Hypothalamus (tissue), 51 donors: ENCODE measurements at places on chromosomes 5 and 9.

DNA sequence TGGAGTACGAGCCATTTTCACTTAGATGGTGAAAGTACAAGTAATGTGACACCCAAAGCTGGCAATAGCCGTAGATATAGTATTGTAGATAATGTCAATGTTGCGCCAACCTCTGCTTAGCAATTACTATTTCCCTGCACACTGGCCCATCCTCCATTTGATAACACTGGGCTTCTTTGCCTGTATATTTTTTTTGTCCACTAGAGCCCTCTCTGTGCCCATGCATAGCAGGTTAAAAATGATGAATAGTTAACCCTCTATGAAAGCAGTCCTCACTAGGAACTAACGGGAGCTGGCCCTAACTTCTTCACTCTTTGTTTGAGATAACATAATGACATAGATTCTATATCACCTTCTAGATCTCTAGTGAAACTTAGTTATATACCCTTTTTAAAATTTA lies 416.8 kb downstream of the TUSC1 start:
- DNase-seq: no peak

DNA sequence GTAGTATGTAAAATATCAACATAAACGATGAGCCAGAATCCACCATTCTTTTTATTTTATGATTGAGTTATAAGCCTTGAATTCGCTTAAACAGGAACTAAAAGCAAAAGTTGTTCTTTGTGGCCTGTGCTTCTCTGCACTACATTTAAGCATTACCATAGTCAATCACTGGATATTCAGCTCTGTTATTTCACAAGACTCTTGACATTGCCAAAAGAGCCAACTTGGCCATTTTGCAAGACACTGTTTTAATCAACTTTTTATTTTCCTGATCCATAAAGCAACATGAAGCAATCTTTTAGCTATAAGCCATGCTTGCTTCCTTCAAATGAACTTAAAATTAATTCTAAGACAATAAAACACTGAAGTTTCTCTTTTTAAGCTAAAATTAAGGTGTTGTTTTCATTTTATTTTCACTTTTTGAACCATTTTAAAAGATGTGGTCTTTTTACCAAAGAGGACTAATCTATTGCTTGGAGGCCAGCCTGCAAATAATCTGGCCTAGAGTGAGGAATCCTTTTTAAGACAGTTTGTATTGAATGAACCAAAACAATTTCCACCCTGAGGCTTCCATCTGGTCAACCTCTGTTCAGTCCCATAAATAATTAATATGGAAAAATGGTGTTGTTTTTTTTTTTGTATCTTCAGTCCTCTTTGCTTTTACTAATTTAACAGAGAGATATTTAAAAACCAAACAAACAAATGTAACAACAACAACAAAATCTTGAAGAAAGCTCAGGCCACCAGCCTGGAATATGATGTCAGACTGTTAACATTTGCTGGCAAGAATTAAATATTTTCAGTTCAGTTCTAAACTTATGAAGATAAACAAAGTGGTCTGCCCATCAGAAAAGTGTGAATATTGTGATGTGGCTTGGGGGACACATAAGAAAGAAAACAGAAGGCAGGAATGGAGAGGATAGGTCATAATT lies 274.4 kb downstream of the MARCHF11 start:
- DNase-seq: no peak

GRCh38 chr5:155259648-155260047 lies 246.1 kb downstream of the KIF4B start:
- no peak for DNase-seq

GRCh38 chr5:26259081-26259480 lies 779.3 kb downstream of the CDH9 start:
- no peak for DNase-seq

GRCh38 chr5:161546095-161546469 lies 443 bp downstream of the GABRB2 start:
- DNase-seq: no peak

- no peak for DNase-seq
Measured at GRCh38 chr9:111915425-111915758, 18.8 kb downstream of the UGCG start.

DNA sequence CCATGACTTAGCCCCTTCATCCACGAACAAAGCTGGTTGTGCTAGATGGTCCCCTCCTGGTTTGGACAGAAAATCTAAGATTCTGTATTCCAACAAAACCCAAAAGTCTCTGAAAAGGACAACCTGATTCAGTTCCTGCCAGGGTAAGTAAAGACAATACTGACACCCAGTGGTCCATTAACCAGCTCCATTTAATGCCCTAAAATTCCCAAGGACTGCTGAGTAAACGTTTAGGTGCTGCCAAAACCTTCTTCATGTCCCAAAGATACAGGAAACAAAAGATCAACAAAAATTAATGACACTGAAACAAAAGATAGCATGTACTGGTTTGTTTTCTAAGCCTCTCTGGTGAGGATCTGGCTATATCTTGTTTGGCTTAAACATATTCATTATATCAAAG lies 25.3 kb upstream of the PPP1R2B start:
- peak; percentile 3 for DNase-seq

DNA sequence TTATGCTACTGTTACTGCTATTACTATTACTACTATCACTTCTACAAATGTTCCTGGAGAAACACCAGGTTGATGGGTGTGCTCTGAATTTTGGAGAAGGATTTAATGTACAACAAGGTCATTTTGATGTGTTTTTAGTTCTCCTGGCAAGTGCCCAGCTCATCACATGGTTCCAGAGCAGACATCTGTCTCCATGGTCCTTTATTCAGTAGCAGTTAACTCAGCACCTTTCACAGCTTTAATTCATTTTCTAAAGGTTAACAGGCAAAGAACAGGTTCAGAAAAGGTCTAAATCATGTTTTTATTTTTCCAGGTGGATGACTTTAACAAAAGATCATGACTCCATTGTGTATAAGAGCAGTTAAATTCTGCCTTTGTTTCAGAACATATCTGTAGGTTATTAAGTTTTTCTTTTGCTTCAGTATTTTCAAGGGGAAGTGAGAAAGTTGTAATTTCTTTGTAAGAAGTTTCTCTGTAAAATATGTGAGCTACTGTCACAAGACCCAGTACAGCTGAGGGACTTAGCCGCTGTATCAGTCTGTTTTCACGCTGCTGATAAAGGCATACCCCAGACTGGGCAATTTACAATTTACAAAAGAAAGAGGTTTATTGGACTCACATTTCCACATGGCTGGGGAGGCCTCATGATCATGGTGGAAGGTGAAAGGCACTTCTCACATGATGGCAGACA lies 41.9 kb downstream of the MTRR start:
- DNase-seq: no peak

GRCh38 chr5:133935667-133935940 lies 32.8 kb downstream of the C5orf15 start:
- no peak for DNase-seq

DNA sequence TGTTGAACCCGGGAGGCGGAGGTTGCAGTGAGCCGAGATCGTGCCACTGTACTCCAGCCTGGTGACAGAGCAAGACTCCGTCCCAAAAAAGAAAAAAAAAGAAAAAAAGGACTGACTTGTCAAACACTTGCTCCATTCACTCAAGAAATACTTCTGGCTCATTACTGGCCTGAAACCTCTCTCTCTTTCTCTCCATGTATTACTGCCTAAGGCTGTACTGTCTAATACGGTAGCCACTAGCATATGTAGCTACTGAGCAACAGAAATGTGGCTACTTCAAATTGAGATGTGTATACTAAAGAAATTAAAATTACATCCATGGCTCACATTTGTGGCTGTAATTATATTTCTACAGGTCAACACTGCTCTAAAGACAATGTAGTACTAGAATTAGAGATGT lies 39.2 kb downstream of the GLIS3 start:
- no peak for DNase-seq

- no peak for DNase-seq
Measured at GRCh38 chr5:150376799-150377771, 19.6 kb downstream of the TCOF1 start.

DNA sequence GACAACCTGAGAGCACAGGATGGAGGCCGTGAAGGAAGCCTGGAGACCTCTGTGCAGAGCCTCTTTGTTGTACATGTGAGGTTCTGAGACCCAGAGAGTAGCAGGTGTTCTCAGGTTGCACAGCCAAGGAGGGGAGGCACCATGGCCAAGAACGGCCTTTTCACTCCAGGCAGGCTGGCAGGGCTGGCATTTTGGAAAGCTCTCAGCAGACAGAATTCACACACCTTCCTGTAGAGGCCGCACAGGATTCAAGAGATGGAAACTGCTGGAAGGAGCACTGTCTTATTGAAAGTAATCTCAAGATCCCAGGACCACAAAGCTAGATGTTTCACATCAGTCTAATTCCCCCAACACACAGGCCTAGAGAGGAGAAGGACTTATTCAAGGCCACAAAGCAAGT lies 52.8 kb upstream of the XPA start:
- DNase-seq: no peak

DNA sequence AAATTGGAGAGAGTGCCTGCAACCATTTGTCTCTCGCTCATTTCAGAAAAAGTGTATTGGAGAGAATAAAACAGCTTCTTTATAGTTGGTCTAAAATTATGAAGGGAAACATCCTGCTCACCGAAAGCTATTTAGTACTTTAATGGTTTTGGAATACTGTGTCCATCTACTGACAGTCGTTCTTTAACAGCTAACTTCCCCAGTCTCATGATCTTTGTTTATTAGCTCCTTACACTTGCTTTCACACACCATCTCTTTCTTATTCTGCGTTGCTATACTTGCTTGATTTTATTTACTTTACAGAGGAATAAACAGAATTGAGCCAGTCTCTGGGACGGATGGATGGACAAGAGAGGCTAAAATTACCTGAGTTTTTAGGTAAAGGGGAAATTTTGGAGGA lies 229.3 kb downstream of the CCDC171 start:
- no peak for DNase-seq

GRCh38 chr5:119292701-119293515 lies 62.9 kb upstream of the TNFAIP8 start:
- DNase-seq: no peak

DNA sequence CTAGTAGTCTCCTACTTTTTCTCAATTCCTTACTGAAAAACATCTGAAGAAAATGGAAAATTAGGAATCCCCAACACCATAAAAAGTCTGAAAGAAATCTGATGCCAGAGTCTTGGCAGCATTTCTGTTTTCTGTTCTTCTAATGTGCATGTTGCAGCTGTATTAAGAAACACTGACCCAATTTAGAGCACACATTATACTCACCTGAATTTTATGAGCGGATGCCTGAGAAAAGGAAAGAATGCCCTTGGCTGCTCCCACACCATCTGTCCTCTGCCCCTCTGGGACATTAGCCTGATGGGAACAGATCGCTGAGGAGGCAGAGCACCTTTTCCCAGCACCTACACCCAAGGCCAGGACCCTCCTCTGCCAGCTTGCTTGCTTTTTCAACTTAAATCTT lies 14.1 kb upstream of the ANP32B start:
- no peak for DNase-seq

DNA sequence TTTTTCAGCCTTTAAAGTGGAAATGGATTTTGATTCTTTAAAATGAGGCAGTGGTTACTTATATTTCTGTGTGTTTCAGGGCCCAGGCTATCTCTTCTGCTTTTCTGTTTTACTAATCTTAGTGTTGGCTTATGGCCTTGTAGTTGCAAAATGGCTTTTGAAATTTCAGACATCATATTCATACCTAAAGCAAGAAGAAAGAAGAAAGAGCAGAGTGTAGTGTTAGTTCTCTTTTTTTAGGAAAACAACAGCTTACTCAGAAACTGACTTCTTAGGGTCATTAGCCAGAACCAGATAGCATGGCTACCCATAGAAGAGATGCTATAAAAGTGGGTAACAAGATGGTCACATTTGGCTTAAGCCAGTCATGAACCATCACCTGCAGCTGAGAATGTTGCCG lies 20.9 kb downstream of the ZBED3 start:
- no peak for DNase-seq

DNA sequence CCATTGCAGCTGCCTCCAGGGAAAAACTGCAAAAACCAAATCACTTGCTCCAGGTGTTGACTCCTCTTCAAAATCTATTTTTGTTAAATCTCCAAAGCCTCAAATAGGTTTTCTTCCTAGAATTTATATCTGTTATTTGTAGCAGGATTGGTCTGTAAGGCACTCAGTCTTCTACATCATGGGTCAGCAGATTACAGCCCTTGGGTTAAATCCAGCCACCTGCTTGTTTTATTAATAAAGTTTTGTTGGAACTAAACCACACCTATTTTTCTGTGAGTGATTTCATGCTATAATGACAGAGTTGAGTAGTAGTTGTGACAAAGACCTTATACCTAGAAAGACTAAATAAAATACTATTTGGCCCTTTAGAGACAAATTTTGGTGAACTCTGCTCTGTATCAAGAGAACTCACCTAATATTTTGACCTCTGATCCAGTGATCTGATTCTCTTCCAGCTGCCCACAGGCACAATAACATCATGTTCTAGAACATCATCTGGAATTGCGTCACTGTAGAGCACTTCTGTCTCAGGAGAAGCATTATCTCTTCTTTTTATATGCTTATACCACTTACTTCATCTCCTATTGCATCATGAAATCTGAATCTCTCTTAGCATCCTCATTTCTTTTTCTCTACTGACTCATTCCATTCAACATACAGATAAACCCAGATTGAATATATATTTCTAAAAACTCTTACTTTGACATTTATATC lies 130.1 kb downstream of the RPS23 start:
- no peak for DNase-seq

GRCh38 chr9:37550781-37551180 lies 25.4 kb downstream of the FBXO10 start:
- DNase-seq: no peak

- DNase-seq: no peak
Measured at GRCh38 chr9:89675058-89675742, 70.4 kb downstream of the GADD45G start.

GRCh38 chr9:115930472-115930871 lies 223.1 kb upstream of the PAPPA start:
- DNase-seq: no peak

DNA sequence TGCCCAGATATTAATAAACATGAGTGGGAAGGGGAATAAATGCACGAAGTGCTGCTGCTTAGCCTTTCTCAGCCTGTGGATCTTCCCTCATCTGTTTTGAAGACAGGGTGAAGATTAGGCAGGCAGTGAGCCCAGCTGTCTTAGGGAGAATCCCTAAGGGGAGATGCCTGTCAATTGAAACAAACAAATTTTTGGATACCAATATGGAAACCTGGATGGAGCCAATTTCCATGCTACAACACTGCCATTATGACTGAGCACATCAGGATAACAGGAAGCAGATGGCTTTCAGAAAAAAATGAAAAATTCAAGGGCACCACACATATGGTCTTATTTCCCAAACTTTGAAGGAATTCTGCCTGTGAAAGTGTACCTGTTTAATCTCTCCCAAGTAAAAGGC lies 80.3 kb downstream of the HMHB1 start:
- DNase-seq: no peak

DNA sequence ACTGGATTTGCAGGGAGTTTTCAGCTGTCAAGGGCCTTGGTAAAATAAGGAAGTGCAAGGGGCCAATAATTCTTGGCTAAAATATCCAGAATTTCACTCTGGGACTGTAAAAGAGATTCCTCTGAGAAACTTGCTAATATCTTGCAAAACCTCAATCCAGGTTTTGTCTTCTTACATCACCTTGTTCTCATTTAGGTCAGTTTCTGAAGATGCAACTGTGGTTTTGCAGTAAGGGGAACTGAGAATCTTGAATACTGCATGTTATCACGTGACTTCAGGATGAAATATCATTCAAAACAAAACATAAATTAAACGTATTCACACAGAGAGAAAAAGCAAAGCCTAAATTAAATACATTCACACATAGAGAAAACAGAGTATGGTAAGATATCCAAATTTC lies 35.0 kb upstream of the RIC1 start:
- DNase-seq: no peak
